ENCODE measurements at places on chromosomes 1 and 21. TPM values are rescaled to one million over a fixed set of nuclear protein-coding genes. Genes with fewer than 3 reads are reported as not detected.
A peak's percentile ranks its signal among the peaks of the same experiment; 100 is the strongest.

DNA sequence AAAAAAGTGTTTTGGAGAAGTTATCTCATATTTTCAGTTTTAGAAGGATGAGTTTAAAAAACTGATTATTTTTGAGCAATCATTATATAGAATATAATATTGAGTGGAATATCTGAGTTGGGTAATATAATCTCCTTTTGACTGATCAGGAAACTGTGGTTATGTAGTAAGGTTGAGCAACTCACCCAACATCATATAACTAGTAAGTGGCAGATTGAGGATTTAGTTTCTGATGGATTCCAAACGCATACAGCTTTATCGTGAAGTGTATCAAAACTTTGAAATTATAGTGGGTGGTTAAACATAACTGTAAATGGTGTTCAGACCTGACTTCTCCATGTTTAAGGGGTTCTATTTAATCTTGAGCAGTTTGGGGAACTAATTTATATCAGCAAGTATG is 98.6 kb downstream of the OLFM3 start:
- DNase-seq, result no peak
- no peaks in the 10 kb centered on the region for H3K4me1 ChIP-seq
- H3K27me3 ChIP-seq, result no peaks in the 10 kb centered on the region

DNA sequence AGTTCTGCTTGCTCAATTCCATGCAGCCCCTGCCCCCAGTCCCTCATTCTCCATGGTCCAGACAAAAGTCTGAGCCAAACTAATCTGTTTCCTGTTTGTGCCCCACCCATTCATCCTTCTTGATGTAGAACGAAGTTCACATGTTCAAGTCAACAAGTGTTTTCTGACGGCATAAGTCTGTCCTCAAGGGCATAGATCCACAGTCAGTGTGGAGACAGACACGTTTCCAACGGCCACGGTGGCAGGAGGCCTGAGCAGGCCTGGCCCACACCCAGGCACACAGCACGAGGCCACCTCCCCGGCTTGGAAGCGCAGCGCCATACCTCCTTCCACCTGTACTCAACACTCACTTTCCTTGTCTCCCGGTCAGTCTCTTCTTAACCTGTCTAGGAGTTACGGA is 16.1 kb downstream of the ADORA1 start:
- no peak for DNase-seq
- H3K27me3 ChIP-seq, result no peaks in the 10 kb centered on the region
- no peak overlapping the region for H3K4me3 ChIP-seq
- no peak overlapping the region for H3K27ac ChIP-seq
- no peaks in the 10 kb centered on the region for H3K36me3 ChIP-seq

DNA sequence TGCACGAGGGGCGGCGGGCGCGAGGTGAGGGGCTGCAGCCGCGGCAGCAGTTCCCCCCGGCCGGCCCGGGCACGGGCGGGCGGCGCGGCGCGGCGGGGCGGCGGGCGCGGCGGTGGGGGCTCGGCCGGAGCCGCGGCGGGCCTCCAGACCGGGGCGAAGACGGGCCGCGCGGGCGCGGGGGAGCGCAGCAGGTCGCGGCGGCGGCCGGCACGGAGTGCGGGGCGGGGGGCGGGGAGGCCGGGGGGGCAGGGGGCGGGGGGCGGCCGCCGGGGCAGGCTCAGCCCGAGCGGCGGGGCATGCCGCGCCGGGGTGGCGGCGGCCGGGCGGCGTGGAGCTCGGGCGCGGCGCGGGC is 311 bp downstream of the IRF2BP2 start:
- H3K36me3 ChIP-seq, result peaks cover 29% of the 10 kb centered on the region
- H3K4me3 ChIP-seq, result peak overlapping the region; percentile 93
- no peaks in the 10 kb centered on the region for H3K27me3 ChIP-seq
- H3K4me1 ChIP-seq, result peaks cover 40% of the 10 kb centered on the region
- no peak overlapping the region for H3K27ac ChIP-seq
- peak; percentile 44 for DNase-seq

GRCh38 chr1:172499636-172500141 is 33.3 kb upstream of the SUCO start:
- no peak overlapping the region for H3K4me3 ChIP-seq
- H3K27me3 ChIP-seq, result peaks cover 11% of the 10 kb centered on the region
- no peaks in the 10 kb centered on the region for H3K36me3 ChIP-seq
- no peak overlapping the region for H3K27ac ChIP-seq
- DNase-seq, result peak; percentile 1

DNA sequence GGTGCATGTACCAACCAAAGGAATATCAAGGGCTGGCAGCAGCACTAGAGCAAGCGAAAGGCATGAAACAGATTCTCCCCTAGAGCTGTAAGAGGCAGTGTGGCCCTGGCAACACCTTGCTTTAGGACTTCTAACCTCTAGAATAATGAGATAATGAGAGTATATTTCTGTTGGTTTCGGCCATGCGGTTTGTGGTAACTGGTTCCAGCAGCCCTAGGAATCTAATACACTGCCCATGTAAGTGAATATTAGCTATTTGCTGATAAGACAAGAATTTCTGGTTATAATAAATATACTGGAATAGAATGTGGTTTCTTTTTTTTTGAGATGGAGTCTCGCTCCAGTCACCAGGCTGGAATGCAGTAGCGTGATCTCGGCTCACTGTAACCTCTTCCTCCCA is 199.4 kb downstream of the GABPA start:
- no peaks in the 10 kb centered on the region for H3K27me3 ChIP-seq
- no peaks in the 10 kb centered on the region for H3K36me3 ChIP-seq
- H3K4me3 ChIP-seq, result no peak overlapping the region
- DNase-seq, result no peak

DNA sequence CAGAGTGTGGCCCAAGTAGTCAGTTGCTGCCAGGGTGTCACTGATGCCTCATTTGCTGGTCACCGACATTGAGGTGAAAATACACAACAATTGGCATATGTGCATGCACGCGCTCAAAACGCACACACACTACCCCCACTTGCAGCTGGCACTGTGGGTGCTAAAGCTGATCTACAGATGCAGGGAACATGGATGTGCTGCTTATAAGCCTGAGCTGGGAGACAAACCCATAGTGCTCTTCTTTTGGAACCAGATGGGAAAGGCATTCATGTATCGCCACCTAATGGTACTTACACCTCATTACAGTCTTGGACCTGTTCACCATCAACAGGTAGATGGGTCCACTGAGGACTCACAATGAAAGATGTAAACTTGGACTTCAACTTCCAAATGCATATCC is 70.3 kb upstream of the CAMK1G start:
- H3K36me3 ChIP-seq, result no peaks in the 10 kb centered on the region
- no peak overlapping the region for H3K27ac ChIP-seq
- no peak overlapping the region for H3K4me3 ChIP-seq
- H3K4me1 ChIP-seq, result no peaks in the 10 kb centered on the region
- peaks cover 6% of the 10 kb centered on the region for H3K27me3 ChIP-seq

- no peak overlapping the region for H3K4me3 ChIP-seq
- H3K27ac ChIP-seq, result no peak overlapping the region
- H3K36me3 ChIP-seq, result no peaks in the 10 kb centered on the region
- no peak for DNase-seq
- peaks cover 6% of the 10 kb centered on the region for H3K4me1 ChIP-seq
Measured at GRCh38 chr1:87511449-87511848, 182.8 kb downstream of the LMO4 start.

Gene OXCT2
- 2.9 TPM for total RNA-seq

Gene RNU1-4
- total RNA-seq, result 1,100 TPM
